SHP77 treated with DMSO at 0.1 percent for 48 hours (cell line): ENCODE measurements at places on chromosomes 16 and 17.

DNA sequence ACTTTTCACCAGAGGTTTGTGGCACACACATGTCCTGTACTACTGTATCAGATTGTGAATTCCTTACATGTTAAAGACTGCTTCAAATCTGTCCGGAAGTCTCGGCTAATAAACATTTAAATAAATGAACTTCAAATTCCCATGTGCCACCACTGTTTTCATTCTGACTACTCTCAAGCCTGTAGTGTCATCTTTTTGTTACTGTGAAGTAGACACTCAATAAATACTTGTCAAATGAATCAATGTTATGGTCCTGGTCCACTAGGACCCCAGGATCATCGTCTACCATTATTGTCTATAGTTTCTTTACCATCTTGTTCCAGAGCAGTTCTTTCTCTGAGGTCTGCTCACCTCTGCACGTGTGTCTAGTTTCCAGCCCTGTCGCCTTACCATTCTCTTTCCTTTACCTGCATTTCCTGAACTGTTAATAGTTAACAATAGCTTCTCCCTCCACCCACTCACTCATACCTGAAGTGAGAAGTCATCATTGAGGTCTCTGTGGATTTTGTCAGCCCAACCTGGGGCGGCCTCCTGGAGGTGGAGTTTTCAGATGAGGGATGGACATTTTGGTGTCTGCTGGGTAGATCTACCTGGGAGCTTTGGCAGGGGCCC, 333.0 kb downstream of the SEC14L1 start:
- DNase-seq = no peak

DNA sequence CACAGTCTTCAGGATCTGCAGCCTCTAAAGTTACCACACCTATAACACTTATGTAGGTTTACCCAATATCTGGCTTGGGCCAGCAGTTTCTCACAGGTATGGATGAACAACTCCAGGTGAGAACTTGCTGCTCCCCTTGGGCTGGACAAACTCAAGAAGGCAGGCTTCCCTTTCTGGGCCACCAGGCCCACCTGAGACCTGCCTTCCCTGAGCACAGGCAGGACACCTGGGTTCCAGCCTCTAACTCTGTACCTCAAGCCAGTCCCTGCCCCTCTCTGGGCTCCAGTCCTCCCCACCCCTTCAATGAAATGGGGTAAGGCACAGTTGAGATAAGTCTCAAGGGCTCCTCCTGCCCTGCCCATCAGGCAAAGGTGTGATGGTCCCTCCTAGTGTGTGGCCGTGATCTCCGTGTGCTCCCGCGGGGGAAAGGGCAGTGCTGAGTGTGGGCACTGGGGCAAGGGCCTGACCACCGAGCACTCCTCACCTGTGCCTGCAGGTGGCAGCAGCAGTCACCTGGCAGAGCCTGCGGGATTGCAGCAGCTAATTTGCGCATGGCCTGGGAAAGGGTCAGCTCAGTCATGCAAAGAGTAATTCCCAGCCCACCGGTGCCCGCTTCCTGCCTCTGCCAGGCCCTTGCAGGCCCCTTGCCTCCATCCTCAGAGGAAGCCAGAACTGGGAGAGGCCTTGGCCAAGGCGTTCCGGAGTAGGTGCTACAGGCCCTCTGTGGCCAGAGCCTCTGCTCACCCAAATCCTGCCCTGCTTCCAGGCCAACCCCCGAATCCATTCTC, 28.2 kb upstream of the ADGRG1 start:
- DNase-seq = peak; percentile 31

DNA sequence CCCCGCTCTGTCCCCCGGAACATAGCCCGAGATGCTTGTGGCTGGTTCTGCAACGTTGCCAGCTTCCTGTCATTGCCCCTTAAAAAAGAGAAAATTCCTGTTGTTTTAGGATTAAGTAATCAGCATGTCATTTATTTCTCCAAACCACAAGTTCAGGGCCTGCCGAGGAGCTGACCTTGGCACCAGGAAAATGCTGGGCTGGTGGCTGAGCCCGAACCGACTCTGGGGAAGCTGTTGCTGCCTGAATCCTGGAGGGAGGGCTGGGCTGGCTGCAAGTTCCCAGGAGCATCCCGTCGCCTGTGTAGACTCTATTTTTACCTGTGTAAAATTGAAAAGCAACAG, 130.9 kb upstream of the FOXF1 start:
- no peak for DNase-seq

- no peak for DNase-seq
Measured at GRCh38 chr17:13194887-13195286, 177.1 kb upstream of the ELAC2 start.

DNA sequence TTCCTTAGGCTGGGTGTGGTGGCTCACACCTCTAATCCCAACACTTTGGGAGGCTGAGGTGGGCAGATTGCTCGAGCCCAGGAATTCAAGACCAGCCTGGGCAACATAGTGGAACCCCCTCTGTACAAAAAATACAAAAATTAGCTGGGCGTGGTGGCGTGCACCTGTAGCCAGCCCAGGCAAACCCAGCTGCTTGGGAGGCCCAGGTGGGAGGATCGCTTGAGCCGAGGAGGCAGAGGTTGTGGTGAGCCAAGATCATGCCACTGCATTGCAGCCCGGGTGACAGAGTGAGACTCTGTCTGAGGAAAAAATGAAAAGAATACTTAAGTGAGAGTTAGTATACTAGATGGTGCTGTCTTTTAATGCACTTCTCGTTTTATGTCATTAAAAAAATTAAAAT, 15.1 kb downstream of the PPM1D start:
- no peak for DNase-seq

- no peak for DNase-seq
Measured at GRCh38 chr16:50567651-50568050, 19.5 kb downstream of the NKD1 start.

- no peak for DNase-seq
Measured at GRCh38 chr17:57749701-57750100, 4.6 kb upstream of the CCDC182 start.

- peak; percentile 33 for DNase-seq
Measured at GRCh38 chr16:85612191-85612800, 826 bp upstream of the GSE1 start.

- no peak for DNase-seq
Measured at GRCh38 chr17:56809106-56809819, 24.5 kb downstream of the C17orf67 start.

DNA sequence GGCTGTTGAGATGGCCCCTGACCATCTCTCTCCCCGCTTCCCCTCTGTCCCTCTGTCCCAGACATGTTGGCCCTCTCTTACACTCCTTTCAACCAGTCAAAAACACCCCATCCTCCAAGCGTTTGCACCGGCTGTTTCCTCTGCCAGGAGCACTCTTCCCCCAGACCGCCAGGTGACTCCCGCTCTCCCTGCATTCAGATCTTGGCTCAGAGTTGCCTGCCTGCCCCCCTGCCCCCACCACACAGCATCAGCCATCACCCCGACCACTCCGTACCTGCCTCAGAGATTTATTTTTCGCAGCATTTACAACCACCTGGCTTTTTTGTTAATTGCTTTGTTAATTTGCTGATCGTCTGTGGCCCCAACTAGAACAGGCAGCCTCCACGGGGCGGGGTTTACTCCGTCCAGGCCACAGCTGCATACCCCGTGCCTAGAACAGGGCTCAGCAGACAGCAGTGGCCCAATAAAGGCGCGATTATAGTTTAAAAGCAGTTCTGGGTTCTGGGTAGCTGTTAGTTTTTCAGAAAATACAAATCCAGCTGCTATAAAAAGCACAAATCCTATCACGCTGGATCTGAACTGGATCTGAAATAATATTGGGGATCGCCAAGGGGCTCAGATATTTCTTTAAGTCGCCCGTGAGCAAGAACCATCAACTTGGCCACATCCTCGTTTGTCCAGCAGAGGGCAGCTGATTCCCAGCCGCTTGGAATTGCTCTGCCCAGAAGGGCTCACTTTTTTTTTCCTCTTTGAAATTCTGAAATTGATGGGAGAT, 173.6 kb downstream of the IRF8 start:
- peak; percentile 6 for DNase-seq

- no peak for DNase-seq
Measured at GRCh38 chr17:47660064-47660492, 10.4 kb downstream of the KPNB1 start.

DNA sequence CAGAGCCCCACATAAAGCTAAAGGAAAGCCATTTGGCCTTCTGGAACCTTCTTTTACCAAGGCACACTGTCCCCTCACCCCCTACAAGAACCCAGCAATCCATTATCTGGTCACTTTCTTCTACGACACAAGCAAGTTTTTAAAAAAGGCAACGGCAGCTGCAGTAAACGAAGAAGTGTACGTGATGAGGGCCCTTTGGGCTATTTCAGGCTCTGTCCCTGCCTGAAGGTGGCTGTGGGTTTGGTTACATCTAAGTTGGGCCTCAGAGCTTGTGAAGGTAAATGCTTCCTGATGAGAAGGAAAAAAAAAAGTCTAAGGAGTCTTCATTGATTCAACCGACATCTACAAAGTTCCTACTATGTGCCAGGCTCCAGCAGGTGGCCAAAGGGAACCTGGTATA, 35.4 kb downstream of the XYLT1 start:
- DNase-seq = no peak

GRCh38 chr17:82598256-82599119, 49.8 kb downstream of the WDR45B start:
- no peak for DNase-seq

DNA sequence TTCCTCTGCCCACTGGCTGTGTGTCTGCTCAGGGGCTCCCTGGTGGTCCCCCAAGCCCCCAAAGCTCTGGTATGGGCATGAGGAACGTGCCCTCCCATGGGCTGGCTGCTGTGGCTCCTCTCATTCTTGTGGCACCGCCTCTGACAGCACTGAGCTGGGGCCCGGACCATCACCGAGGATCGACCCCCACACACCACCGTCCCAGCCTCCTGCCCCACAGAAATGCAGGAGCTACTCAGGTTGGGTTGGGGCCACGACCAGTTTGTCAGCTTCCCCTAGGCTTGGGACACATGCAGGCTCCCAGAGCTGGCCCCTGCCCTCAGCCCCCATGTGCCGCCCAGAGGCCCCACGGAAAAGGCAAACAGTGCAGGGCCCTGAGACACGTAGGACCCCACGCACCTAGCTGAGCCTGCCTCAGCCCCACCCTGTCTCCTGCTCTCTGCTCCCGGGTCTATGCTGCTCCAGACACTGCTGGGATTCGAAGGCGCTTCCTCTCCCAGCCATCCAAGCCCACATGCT, 3.3 kb upstream of the CASKIN1 start:
- DNase-seq = no peak

DNA sequence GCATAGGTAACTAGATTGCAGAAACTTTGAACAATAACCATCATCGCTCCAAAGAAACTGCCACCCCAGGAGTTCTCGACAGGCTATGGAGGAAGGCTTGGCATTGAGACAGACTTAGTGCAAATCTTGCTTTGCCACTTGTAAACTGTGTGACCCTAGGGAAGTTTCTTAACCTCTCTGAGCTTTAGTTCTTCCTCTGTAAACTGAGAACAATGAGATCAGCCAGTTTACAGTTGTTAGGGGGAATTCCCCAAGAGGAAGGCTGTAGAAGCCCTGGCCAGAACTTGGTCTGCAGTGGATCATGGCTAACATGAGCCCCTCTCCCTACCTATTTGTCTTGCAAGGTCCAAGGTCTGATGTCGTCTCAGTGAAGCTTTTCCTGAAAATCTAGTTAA, 78.9 kb downstream of the NT5M start:
- DNase-seq = no peak

GRCh38 chr17:19996502-19996901, 12.7 kb upstream of the SPECC1 start:
- peak; percentile 30 for DNase-seq

GRCh38 chr17:72982680-72983079, 109.8 kb downstream of the SLC39A11 start:
- DNase-seq = no peak

DNA sequence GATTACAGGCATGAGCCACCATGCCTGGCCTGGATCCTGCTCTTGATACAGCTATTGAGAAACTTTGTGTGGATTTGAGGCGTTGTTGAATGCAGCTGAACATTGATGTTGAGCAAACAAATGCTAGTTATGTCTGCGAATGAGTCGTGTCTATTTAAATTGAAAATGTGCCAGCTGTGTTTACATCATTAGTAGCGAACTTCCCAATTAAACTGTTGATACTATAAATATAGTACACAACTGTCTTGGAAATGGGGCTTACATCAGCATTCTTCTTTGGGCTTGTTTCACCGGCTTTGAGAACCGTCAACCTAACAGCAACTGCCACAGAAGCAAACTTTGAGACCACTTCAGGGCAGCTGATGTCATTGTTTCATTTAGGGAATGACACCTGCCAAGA, 251.9 kb downstream of the RBFOX1 start:
- DNase-seq = no peak

GRCh38 chr16:2713523-2713922, 6.5 kb downstream of the PRSS27 start:
- no peak for DNase-seq

DNA sequence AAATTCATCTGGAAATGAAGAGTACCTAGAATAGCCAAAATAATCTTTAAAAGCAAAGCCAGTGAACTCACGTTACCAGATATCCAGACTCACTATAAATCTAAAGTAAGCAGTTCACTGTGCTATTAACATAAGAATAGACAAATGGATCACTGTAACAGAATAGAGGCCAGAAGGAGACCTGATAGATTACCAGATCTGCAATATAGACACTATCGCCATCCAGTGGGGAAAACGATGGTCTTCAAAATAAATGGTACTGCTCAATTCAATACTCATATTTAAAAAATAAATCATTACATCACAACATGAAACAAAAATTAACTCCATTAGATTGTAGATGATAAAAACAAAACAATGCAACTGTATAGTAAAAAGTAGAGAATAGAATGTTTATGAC, 158.6 kb upstream of the CDH8 start:
- peak; percentile 13 for DNase-seq

GRCh38 chr16:23566724-23567123, 9.2 kb downstream of the UBFD1 start:
- DNase-seq = no peak

GRCh38 chr16:57774705-57775285, 27.5 kb downstream of the KIFC3 start:
- DNase-seq = no peak

- DNase-seq = no peak
Measured at GRCh38 chr17:37833237-37833859, 88.5 kb upstream of the HNF1B start.

DNA sequence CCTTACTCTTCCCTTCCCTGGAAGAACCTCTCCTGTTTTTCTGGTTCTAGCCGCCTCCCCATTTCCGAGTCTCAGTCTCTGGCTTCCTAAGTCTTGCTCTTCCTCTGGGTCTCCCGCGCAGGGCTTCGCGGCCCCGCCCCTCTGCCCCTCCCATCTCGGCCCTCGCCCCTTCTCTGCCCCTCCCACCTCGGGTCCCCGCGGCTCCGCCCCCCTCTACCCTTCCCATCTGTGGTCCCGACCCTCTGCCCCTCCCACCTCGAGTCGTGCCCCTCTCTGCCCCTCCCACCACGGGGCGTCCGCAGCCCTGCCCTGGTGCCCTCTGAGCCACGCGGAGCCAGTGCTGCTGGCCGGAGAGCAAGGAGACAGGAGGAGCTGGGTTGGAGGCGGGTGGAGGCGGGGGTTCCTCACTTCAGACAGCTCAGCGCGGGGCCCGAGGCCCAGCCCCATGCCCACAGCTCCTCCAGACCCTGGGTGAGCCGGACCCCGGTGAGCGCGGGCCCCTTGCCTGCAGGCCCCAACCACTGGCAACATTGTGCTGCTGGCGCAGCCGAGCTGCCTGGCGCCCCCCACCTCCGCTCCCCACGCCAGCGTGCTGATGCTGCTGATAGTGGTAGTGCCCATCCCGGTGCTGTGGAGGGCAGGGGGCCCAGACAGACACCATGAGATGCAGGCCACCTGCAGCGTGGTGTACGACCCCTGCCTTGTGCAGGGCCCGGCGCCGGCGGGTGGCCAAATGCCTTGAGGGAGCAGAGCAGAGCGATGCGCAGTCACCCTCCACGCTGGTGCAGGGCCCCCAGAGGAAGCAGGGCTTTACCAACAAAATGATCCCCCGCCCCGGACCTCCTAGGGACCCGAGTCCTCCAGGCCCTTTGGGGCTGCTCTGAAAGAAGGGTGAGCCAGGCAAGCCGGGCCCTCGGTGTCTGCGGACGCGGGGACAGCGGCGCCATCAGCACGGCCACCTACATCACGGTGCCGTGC, 2115.3 kb downstream of the TP53TG3F start:
- no peak for DNase-seq
